ENCODE measurements at places on chromosomes 16 and 17.
A peak's percentile ranks its signal among the peaks of the same experiment; 100 is the strongest.

- no peak for DNase-seq
These were observed 32.6 kb downstream of the KDM8 start for GRCh38 chr16:27235938-27236245.

DNA sequence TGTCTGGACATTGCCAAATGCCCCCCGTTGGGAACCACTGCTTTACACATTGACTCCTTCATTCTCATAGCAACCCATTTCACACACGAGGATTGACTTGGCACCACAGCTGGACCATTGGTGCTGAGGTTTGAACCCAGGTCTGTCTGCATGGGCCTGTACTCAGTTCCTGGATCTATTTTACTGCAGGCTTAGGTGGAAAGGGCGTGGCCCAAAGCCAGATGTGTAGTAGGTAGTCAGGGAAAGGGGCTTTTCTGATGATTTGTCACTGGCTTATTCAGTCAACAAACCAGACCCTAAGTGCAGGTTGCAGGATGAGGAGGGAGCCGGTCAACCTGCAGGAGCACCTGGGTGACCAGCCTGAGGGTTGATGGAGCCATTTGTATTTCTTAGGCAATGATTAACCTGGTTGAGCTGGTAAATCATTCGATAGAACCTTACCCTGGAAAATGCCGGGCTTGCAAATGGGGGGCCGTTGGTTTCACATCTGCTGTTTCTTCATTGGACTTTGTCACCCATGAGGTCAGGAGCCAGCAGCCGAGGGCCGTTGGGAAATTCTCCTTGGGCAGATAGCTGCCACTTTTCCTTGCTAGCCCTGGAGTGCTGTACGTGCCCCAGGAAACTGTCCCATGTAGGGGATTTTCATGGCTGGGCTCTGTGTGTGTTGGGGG is 104.4 kb downstream of the CMIP start:
- DNase-seq = no peak

GRCh38 chr16:89922477-89922883 is 662 bp upstream of the TUBB3 start:
- peak; percentile 88 for DNase-seq

- no peak for DNase-seq
These were observed 115.0 kb downstream of the RAP1GAP2 start for GRCh38 chr17:2911035-2911754.

DNA sequence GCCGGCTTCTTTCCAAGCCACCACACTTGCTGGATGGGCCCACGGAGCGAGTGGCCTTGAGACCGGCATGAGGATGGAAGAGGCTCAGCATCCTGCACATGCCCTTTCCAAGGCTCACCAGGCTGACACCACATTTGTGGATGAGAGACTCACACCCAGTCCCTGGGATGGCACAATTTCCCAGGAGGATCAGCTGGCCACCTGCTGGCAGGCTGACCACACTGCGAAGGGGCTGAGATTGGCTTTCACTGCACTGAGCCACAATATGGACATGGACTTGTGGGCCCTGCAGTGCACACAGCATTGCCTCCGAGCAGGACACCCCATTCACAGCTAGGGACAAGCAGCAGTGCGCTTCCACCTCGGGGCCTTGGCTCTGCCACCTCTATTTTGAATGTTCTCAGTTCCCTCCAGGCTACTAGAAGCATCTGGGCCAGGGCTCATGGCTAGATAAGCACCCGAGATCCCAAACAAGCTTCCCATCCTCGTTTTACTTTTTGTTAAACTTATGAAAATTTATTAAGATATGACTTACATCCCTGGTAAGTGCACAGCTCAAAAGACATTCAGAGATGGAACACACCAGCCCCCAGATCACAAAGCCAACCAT is 25.3 kb upstream of the KSR1 start:
- no peak for DNase-seq

Data from HS-27A (cell line).